ENCODE measurements at places on chromosomes 1 and 21.

DNA sequence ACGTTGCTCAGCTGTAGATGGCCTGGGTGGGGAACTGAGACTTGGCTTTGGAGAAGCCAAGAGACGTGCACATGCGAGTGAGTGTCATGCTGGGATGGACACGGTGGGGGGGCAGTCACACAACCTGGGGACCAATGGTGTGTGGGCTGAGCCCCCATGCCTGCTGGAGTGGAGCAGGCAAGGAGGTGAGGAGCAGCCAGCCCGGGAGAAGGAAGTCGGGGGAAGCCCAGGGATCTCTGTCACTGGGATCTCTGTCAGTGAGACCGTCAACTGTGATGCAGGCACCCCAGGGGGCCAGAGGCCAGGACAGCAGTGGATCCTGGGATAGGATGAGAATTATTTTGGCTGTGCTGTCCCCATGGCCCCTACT, 11.0 kb upstream of the ZNF669 start:
- DNase-seq: no peak

DNA sequence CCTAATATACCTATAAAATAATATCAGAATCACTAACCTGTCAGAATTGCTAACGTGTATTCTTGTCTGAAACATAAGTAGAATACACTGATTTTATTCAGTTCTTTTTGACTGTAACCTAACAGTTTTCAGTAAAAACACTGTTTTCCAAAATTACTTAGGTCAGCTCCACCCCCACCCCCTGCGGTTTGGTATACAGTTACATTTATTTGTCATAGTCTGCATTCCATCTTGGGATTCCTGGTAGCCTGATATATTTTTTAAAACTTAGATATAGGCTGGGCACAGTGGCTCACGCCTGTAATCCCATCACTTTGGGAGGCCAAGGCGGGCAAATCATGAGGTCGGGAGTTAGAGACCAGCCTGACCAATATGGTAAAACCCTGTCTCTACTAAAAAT, 19.8 kb upstream of the ABCD3 start:
- no peak for DNase-seq

DNA sequence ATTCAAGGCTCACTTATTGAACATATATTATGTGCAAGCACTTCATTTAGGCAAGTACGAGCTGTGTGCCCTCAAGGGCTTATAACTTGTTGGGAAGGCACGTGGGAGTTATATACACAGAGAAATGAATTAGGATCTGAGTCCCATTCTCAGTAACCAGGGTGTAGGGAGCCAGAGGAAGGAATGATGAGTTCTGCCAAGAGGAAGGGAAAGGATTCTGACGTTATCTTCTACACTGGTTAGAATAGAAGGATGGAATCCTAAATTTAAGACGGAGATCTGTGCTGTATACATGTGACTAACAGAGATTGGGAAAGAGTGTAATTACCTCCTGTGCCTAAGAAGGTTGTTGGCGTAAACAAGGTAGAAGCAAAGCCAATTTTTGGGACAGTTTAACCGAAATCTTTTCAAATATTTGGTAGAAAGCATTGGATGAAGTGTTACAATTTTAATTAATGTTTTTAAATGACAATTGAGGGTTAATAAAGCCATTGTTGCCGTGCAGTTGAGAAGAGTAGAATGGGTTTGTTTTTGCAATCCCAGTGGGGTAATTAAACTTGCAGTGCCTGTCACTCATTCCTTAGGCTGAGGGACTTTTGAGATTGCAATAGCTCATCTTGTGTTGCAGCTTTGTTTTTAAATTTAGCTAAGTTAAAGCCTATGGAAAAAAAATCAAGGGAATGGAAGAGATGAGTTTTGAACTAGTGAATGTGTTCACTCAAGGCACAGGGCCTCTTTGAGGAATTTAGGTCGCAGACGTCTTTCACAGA, 177.2 kb downstream of the NFIA start:
- peak; percentile 63 for DNase-seq

DNA sequence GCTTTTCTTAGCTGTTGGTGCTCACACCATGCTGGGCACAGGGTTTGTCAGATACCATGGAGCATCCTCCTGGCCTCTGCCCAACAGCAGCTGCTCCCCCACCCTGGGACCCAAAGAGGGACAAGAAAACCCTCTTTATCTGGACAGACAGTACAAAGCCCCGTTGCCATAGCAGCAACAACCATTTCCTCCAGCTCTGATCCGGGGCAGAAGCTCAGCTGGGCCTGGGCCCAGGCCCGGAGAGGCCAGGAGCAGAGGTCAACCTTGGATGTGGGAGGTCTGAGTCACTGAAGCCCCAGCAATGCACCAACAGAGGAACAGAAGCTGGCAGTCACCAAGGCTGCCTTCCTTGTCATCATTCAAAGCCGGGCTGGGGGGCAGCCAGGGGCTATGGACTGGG, 228.4 kb upstream of the POU3F1 start:
- DNase-seq: peak; percentile 28

- no peak for DNase-seq
These were observed 48.2 kb downstream of the SYT2 start for GRCh38 chr1:202662081-202662480.

- DNase-seq: no peak
These were observed 48.6 kb downstream of the TMPRSS15 start for GRCh38 chr21:18354947-18355346.

DNA sequence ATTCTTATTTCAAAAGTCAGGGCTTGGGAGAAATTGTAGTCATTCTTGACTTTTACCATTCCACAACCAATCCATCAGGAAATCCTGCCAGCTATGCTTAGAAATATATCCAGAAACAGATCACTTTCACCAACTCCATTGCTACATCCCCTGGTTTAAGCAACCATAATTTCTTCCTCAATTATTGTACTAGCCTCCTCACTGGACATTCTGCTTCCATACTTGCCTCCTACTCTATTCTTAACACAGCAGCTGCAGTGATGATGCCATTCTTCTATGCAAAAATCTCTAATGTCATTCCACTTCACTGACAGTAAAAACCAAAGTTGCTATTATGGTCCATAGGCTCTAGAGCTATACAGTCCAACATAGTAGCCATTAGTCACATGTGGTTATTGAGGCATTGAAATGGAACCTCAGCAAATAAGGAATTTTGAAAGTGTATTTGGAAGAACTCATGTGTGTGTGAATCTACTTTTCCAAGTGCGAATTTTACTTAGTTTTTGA, 110.7 kb upstream of the KIAA0040 start:
- DNase-seq: no peak

DNA sequence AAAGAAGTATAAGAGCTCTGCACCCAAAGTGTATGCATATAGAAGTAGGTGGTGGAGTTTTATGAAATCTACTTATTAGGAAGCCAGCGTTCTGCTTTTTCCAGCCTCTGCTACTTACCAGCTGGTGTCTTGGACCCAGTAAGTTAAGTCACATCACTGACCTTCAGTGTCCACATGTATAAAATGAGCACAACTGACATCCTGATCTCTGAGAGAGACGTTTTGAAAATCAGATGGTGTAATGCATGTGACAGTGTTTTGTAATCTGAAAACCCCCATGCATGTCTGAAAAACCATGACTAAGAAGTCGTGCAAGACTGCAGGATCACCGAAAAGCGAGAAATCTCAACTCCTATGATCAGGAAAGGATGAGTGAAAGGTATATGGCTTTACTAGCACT, 2.0 kb downstream of the CR1 start:
- no peak for DNase-seq

- DNase-seq: peak; percentile 19
These were observed 282.9 kb downstream of the PTGER3 start for GRCh38 chr1:70764747-70765146.

GRCh38 chr1:71088645-71089287, 7.9 kb upstream of the ZRANB2 start:
- no peak for DNase-seq

GRCh38 chr21:45468971-45469272, 64.0 kb downstream of the COL18A1 start:
- DNase-seq: no peak

- DNase-seq: no peak
These were observed 18.7 kb downstream of the MTF1 start for GRCh38 chr1:37840711-37841110.

GRCh38 chr1:12245116-12245515, 15.3 kb downstream of the VPS13D start:
- peak; percentile 59 for DNase-seq

DNA sequence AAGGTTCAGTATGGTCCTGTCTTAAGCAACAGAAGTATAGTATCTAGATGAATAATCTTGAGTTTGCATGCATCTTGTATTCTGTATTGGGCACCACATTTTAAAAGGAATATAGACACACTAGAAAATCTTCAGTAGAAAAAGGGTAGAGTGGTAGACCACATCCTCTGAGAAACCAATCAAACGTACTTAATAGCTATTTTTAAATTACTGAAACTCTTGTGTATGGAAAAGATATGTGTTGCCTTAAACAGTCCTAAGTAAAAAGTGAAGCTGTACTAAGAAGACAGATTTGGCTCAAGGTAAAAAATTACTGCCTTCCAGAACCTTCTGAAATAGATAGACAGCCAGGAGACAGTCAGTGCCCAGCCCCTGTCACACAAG, 3.1 kb downstream of the CTXND2 start:
- no peak for DNase-seq

DNA sequence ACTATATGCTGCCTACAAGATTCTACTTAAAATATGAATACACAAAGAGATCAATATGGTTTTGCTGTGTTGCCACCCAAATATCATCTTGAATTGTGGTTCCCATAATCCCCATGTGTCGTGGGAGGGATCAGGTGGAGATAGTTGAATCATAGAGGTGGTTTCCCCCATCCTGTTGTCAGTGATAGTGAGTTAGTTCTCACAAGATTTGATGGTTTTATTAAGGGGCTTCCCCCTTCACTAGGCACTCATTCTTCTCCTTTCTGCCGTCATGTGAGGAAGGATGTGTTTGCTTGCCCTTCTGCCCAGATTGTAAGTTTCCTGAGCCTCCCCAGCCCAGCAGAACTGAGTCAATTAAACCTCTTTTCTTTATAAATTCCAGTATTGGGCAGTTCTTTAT, 654.4 kb upstream of the NR5A2 start:
- no peak for DNase-seq

DNA sequence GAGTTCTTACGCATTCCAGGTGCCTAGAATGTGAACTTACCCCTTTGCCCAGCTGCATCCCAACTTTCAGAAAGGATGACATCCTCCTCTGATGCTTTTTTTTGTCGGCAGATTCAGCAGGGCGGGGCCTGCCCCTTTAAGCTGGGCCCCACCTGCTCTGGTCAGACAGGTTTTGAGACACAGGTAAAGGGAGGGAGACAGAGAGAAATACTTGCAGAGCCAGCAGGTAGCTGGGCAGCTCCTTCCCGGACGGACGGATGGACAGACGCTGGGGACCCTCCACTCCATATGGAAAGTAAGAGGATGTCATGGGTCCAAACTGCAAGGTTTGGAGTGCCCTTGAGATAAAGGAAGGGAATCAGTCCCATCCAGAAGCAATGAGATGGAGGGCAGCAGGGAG, at the start of gene TMEM79:
TSS of gene TMEM79 (plus strand) at position 214 of the 400 bp plus-strand sequence. CDS start 902 bp downstream, outside the sequence.
- no peak for DNase-seq

DNA sequence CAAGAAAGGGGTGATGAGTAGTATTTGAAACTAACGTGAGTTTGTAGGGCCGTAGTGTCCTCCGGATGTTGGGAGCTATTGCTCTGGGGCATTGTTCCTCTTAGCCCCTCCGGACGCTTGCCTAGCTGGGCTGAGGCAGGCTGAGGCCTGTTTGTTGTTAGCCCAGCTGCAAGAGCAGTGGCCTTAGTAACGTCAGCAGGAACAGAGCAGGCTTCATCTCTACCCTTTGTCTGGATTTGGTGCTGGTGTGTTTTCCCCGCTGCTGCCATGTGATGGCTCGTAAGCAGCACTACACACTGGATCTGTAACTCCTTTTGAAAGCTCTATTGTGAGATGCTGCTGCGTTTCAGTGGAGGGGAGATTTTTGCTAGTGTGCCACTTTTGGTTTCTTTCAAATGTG, 57.6 kb downstream of the DNM3 start:
- DNase-seq: no peak

DNA sequence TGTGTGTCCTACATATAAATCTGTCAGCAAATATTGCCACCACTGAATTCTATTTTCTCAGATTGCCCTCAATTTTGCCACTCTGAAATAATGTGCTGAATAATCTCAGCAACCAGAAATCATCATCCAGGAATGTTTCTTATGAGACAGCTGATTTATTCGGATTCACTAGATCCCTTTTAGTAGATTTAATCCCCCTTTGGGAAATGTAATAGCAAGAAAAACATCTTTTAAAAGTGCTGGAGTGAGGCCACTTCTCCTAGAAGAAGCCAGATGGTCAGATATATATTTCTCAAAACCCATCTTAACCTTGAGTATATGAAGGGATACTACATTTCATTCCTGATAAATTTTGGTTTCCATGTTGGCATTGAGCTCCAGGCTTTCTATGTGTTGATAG, 327.7 kb downstream of the SMYD3 start:
- no peak for DNase-seq

DNA sequence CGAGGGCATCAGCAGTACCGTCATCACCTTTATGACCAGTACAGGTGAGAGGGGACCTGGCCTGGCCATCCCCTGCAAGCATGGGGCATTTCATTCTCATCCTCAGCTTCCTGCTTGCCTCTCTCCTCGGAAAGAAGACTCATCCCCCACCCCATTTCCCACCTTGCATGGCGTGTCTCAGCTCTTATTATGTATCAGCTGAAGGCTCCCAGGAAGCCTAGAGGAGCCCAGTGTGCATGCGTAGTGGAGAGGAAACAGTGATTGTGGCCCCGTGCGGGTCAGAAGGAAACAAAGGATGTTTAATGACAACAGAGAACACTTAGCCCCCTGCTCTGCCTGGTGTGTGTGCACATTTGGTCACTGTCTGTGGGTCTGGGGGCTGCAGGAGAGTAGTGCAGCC, 40.3 kb upstream of the CNTN2 start:
- DNase-seq: no peak

GRCh38 chr1:23344987-23345472, 946 bp upstream of the HNRNPR start:
- peak; percentile 39 for DNase-seq

- DNase-seq: peak; percentile 76
These were observed 71.5 kb downstream of the RPS6KC1 start for GRCh38 chr1:213122514-213122929.

- no peak for DNase-seq
These were observed 124.5 kb downstream of the TSEN15 start for GRCh38 chr1:184176058-184176457.

- DNase-seq: no peak
These were observed 5.6 kb upstream of the TNFSF18 start for GRCh38 chr1:173056365-173056764.

- DNase-seq: no peak
These were observed 38.3 kb downstream of the PTGFRN start for GRCh38 chr1:116948046-116948445.

Data from fibroblast of mammary gland (primary cell).